CD14-positive monocyte (primary cell): ENCODE measurements at places on chromosomes 11 and 22. TPM values are rescaled to one million over a fixed set of nuclear protein-coding genes. Genes with fewer than 3 reads are reported as not detected.

The MMP13 gene
- polyA plus RNA-seq: not detected

The KIRREL3 gene
- not detected in 2 replicates for polyA plus RNA-seq

The ACTN3 gene
- not detected in 2 replicates for polyA plus RNA-seq

The SCGB1D2 gene
- not detected for polyA plus RNA-seq

The FGF3 gene
- polyA plus RNA-seq: not detected in 2 replicates

The ARHGEF17 gene
- polyA plus RNA-seq: 0.16 TPM

The YPEL1 gene
- 2.0 TPM for polyA plus RNA-seq

The BARX2 gene
- not detected for polyA plus RNA-seq

The TMEM45B gene
- polyA plus RNA-seq: 0.18 and 0.24 TPM in 2 replicates

The SLC25A17 gene
- 8.8 TPM for polyA plus RNA-seq

The PRRG4 gene
- 1.9 and 3.5 TPM in 2 replicates for polyA plus RNA-seq

The MRGPRE gene
- not detected in 2 replicates for polyA plus RNA-seq

The P2RX3 gene
- polyA plus RNA-seq: not detected

The SMIM38 gene
- polyA plus RNA-seq: 0.05 TPM in 1 of 2 replicates, not detected in the other

The NRGN gene
- polyA plus RNA-seq: 17.2 TPM

The TMEM151A gene
- polyA plus RNA-seq: not detected

The RIC3 gene
- not detected for polyA plus RNA-seq

The C11orf52 gene
- polyA plus RNA-seq: not detected in 2 replicates

The HBD gene
- polyA plus RNA-seq: not detected

The RAB38 gene
- 1.3 TPM for polyA plus RNA-seq

The GLYAT gene
- polyA plus RNA-seq: not detected

The DGCR8 gene
- polyA plus RNA-seq: 1.4 TPM

The CNTF gene
- not detected for polyA plus RNA-seq

The GUCY1A2 gene
- not detected for polyA plus RNA-seq

The ANO3 gene
- not detected for polyA plus RNA-seq

The KDM4E gene
- polyA plus RNA-seq: not detected

The OR8H1 gene
- polyA plus RNA-seq: not detected

The JAML gene
- 968 TPM for polyA plus RNA-seq

The UPB1 gene
- not detected for polyA plus RNA-seq

The SLC37A4 gene
- 5.9 TPM for polyA plus RNA-seq

The OR5B3 gene
- not detected in 2 replicates for polyA plus RNA-seq

The INS gene
- polyA plus RNA-seq: not detected in 2 replicates
